ENCODE measurements at places on chromosomes 3 and 15.

GRCh38 chr3:154152741-154153140, 31.6 kb downstream of the ARHGEF26 start:
- peaks cover 11% of the 10 kb centered on the region for H3K4me1 ChIP-seq
- no peak overlapping the region for H3K27ac ChIP-seq
- H3K36me3 ChIP-seq, result no peaks in the 10 kb centered on the region
- no peak for DNase-seq
- no peak overlapping the region for H3K4me3 ChIP-seq

GRCh38 chr3:179455954-179456353, 4.7 kb upstream of the GNB4 start:
- DNase-seq, result no peak
- no peak overlapping the region for H3K4me3 ChIP-seq
- peaks cover 6% of the 10 kb centered on the region for H3K27me3 ChIP-seq
- no peak overlapping the region for H3K27ac ChIP-seq
- H3K4me1 ChIP-seq, result peaks cover 28% of the 10 kb centered on the region

DNA sequence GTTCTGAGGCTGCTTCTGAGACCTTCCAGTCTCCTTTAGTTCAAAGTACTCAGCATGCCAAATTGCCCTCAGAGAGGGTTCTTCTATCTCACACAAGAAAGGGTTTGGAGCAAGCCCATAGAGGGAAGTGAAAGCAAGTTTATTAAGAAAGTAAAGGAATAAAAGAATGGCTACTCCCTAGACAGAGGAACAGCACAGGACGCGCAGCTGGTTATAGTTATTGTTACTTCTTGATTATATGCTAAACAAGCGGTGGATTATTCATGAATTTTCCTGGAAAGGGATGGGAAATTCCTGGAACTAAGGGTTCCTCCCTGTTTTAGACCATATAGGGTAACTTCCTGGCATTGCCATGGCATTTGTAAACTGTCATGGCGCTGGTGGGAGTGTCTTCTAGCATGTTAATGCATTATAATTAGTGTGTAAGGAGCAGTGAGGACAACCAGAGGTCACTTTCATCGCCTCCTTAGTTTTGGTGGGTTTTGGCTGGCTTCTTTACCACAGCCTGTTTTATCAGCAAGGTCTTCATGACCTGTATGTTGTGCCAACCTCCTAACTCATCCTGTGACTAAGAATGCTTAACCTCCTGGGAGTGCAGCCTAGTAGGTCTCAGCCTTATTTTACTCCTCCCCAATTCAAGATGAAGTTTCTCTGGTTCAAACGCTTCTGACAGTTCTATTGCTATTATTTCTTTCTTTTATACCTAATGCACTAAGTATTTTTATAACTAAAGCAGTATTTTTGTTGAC, 26.3 kb downstream of the SCN11A start:
- no peak overlapping the region for H3K27ac ChIP-seq
- DNase-seq, result no peak
- H3K4me3 ChIP-seq, result no peak overlapping the region
- H3K36me3 ChIP-seq, result no peaks in the 10 kb centered on the region
- H3K4me1 ChIP-seq, result peaks cover 7% of the 10 kb centered on the region

DNA sequence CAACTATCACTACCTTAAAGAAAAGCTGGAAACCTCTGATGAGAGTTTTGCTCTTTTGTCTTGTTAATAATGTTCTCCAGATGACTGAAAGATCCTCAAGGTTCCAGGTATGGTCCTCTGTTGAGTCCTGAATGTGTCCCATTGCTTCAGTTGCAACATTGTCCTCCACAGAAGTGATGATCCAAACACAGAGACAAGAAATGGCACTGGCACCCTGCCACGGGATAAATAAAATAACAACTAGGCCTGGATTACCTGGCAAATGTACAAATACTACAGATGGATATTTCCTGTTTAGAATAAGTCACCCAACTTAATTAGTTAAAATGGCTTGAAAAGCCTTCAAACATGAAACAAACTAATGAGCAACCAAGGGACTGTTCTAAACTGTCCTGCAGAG, 58.3 kb downstream of the EIF3J start:
- H3K4me3 ChIP-seq, result no peak overlapping the region
- no peak overlapping the region for H3K27ac ChIP-seq
- no peaks in the 10 kb centered on the region for H3K27me3 ChIP-seq
- peaks cover 9% of the 10 kb centered on the region for H3K4me1 ChIP-seq
- no peak for DNase-seq

DNA sequence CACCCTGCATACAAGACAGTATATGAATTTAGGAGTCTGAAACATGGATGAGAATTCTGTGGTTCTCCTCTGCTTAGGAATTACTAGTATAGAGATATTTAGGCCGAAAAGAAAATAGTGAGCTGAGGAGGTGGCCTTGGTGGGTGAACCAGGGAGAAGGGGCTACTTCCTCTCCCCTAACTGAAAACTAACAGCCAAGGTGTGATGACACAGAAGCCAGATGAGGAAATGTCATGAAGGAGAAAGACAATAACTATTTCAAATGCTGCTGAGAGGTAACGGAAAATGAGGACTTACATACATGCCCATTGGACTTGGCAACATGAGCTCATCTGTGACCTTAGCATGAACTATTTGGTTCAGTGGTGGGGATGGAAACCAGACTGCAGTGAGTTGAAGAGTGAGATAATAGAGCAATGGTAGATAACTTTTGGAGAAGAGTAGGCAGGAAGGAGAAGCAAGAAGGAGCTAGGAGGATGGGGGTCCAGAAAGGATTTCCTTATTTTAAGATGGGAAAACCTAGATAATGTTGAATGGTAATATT, 114.4 kb upstream of the TSPAN3 start:
- peak overlapping the region; percentile 74 for H3K27ac ChIP-seq
- peaks cover 56% of the 10 kb centered on the region for H3K4me1 ChIP-seq
- no peak overlapping the region for H3K4me3 ChIP-seq
- no peak for DNase-seq
- H3K27me3 ChIP-seq, result no peaks in the 10 kb centered on the region

- no peak for DNase-seq
- H3K27ac ChIP-seq, result no peak overlapping the region
- H3K4me1 ChIP-seq, result no peaks in the 10 kb centered on the region
Observed at GRCh38 chr15:100515758-100516157, 13.0 kb downstream of the CERS3 start.

DNA sequence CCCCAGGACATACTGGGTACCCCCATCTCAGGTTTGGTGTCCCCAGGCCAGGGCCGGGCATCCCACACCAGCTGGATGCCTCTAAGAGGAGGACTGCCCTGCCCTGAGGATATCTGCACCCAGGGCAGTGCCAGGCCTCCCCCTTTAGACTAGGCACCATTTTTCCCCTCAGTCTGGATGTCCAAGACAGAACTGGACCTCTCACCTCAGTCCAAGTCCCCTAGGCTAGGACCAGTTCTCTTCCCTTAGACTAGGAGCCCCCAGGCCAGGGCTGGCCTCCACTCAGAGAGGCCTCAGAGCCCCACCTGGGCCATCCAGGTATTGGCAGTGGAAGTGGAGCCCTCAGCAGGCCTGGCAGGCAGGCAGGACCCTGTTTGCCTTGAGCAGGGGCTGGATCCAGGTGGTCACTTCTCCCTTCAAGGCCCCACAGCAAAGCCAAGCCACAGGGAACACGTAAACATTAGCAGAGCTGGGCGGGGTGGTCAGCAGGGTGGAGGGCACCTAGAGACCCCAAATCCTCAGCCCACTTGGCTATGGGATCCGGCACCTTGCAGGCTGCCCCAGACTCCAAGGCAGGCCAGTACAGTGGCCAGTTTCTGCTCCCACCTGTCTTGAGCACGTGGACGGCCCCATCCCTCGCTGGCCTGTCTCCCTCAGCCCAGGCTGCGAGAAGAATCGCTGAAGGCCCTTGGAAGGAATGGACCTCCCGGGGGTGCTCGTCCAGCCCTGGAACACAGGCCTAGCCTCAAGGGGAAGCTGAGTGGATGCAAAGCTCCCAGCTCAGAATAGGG, 28.3 kb downstream of the PTH1R start:
- H3K36me3 ChIP-seq, result no peaks in the 10 kb centered on the region
- peaks cover 4% of the 10 kb centered on the region for H3K4me1 ChIP-seq
- no peak overlapping the region for H3K4me3 ChIP-seq
- DNase-seq, result no peak
- H3K27me3 ChIP-seq, result no peaks in the 10 kb centered on the region

DNA sequence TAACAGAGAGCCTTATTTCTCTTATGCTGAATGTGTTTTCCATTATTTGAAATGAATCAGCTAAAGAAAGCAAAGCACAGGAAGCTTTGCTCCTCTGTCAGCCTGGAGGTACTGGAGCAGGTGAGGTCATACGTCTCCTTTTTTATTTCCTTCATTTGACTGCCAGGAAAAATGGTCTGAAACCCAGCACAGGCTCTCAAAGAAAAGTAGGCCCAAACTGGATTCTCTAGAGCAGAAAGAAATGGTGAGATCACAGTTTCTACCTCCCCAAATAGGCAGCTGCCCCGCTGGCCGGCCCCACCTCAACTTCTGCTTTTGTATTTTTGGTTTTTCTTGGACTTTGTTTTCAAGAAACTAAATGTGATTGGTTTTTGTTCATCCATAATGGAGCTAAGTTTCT, 95.1 kb downstream of the RPL39L start:
- H3K4me3 ChIP-seq, result no peak overlapping the region
- H3K27me3 ChIP-seq, result no peaks in the 10 kb centered on the region
- peak overlapping the region; percentile 64 for H3K27ac ChIP-seq

GRCh38 chr3:13927295-13927694, 47.4 kb upstream of the WNT7A start:
- no peaks in the 10 kb centered on the region for H3K4me1 ChIP-seq
- H3K27ac ChIP-seq, result no peak overlapping the region
- no peak for DNase-seq
- no peak overlapping the region for H3K4me3 ChIP-seq
- no peaks in the 10 kb centered on the region for H3K36me3 ChIP-seq
- H3K27me3 ChIP-seq, result peaks cover 14% of the 10 kb centered on the region

- H3K36me3 ChIP-seq, result peaks cover 27% of the 10 kb centered on the region
- DNase-seq, result no peak
- H3K27me3 ChIP-seq, result no peaks in the 10 kb centered on the region
- H3K27ac ChIP-seq, result no peak overlapping the region
Observed at GRCh38 chr15:85692321-85692720, 102.4 kb downstream of the KLHL25 start.

- H3K36me3 ChIP-seq, result no peaks in the 10 kb centered on the region
- H3K27ac ChIP-seq, result no peak overlapping the region
- peaks cover 7% of the 10 kb centered on the region for H3K27me3 ChIP-seq
- H3K4me3 ChIP-seq, result no peak overlapping the region
- DNase-seq, result no peak
Observed at GRCh38 chr3:139671863-139672646, 5.7 kb downstream of the NMNAT3 start.

DNA sequence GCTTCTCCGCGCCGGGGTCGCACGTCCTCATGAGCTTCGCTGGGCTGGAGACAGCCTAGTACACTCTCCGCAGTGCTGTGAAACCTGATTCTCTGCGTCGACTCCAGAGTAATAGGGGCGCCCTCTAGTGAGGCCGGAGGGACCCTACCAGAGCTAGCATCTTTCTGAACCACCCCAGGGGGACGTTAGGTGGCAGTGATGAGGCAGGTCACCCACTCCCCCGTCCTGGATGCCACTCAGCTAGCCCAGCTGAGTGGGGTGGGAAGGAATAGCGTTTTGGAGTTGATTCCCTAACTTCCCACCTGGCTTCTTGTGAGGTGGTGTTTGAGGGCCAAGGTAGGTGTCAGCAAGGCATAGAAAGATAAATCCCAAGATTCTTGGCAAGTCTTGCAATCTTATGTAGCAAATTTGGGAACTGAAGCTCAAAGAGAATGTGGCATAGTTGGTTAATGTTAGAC, 4.0 kb downstream of the DUOXA2 start:
- H3K36me3 ChIP-seq, result no peaks in the 10 kb centered on the region
- DNase-seq, result peak; percentile 68
- peak overlapping the region; percentile 9 for H3K4me3 ChIP-seq
- H3K4me1 ChIP-seq, result peaks cover 14% of the 10 kb centered on the region
